ENCODE measurements at places on chromosomes 13 and 19. TPM values are rescaled to one million over a fixed set of nuclear protein-coding genes. Genes with fewer than 3 reads are reported as not detected.

Gene SBSN
- total RNA-seq: not detected

Gene KANK3
- total RNA-seq: 2.2 TPM

Gene RNF6
- 39.2 TPM for total RNA-seq

Gene SIGLEC8
- total RNA-seq: not detected

Gene ZNF667
- total RNA-seq: not detected

Gene SULT2B1
- 0.16 TPM for total RNA-seq

Gene ZNF134
- total RNA-seq: 13.6 TPM

Gene MAP4K1
- 284 TPM for total RNA-seq

Gene LIPE
- 29.1 TPM for total RNA-seq

Gene LRG1
- 0.30 TPM for total RNA-seq

Gene SPINT2
- 71.3 TPM for total RNA-seq

Gene KIR3DL2
- total RNA-seq: 0.73 TPM

Gene KIR2DL4
- not detected for total RNA-seq

Gene MZT1
- total RNA-seq: 17.9 TPM

Gene TMEM86B
- 9.4 TPM for total RNA-seq

Gene ZNF112
- not detected for total RNA-seq

Gene TMEM59L
- not detected for total RNA-seq

Gene KISS1R
- total RNA-seq: 1.9 TPM

Gene SMIM7
- total RNA-seq: 69.1 TPM

Gene GIPR
- 4.7 TPM for total RNA-seq

Gene ETV2
- total RNA-seq: 1.3 TPM

Gene VWA8
- 17.6 TPM for total RNA-seq

Gene SIGLECL1
- total RNA-seq: not detected

Gene NLRP7
- total RNA-seq: not detected

Gene KLK2
- 0.27 TPM for total RNA-seq

Gene LGALS7B
- not detected for total RNA-seq

Gene RAP2A
- total RNA-seq: 30.7 TPM

Gene PRODH2
- total RNA-seq: not detected

Gene PTH2
- not detected for total RNA-seq

Gene STAP2
- 10.6 TPM for total RNA-seq

Gene TLE2
- 1.9 TPM for total RNA-seq

Gene CLIP3
- 3.0 TPM for total RNA-seq

Gene ZBTB32
- 57.1 TPM for total RNA-seq

Gene ASPDH
- total RNA-seq: not detected

Gene SYDE1
- 0.55 TPM for total RNA-seq

Data from T-helper 2 cell treated with Interferon-gamma antibody and Interleukin-4, amounts not matched to agents 100 ng/mL and 5 ng/mL, for 36 hours (primary cell).